ENCODE measurements at places on chromosomes 1 and 21. TPM values are rescaled to one million over a fixed set of nuclear protein-coding genes. Genes with fewer than 3 reads are reported as not detected.

GRCh38 chr1:21024918-21025317 is 151.8 kb downstream of the EIF4G3 start:
- no peak for ATAC-seq

DNA sequence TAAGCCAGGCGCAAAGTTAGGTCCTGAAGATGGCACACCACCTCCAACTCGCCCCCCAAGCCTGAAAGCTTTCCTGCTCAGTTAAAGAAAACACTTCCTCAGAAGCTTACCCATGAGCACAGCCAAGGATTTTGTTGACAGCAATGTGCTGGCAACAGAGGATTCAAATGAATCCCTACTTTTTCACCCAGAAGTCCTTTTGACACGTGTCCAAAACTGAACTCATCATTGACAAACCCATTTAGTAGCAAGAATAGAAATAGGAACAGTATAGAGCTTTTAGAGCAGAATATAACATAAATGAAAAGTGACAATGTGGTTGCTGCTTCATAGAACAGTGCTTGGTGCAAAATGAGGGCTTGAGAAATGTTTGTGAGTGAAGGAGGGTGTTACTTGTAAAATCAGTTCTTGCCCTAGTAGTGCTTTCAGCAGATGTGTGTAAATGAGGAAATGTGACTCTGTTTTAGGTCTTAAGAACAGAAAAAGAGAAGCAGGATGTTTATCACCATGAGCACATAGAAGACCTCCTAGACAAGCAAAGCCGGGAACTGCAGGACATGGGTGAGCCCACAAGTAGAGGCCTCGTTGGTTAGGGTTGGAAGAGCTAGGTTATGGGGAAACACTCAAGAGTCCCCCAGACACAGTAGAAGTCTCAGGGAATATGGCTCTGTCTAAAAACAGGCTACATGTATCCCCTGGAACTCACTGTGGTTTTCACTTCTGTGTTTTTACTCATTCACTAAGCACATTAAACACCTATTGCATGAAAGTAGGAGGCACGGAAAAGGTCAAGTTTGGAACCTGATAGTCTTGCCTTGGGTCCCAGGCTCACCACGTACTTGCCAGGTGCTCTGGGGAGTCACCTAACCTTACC is 48.6 kb upstream of the TMEM125 start:
- ATAC-seq, result peak; percentile 26

DNA sequence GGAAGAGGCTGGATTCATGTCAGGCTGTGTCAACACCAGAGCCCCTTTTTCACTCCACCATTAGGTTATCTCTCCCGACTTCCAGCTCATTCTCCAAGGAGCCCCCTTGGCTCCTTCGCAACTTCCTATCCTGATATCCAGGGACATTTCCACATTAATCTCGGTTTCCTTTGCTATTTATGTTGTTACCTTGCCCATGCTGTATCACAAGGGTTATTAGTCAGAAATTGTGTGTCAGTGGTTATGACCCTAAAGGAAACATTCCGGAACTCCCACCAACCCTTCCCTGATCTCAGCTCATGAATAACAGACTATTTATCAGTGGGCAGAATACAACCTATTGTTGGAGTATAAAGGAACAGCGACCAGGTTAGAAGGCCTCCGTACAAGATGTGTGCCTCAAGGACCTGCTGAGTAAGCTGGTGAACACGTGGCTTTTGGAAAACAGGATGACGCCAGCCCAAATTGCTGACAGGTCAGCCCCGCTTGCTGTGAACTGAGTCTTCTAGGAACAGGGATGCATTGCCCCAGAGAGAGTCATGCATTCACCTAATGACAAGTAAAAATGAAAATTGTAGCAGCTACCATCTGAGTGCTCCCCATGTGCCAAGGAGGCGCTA is 121.5 kb downstream of the PLPP3 start:
- ATAC-seq, result no peak

DNA sequence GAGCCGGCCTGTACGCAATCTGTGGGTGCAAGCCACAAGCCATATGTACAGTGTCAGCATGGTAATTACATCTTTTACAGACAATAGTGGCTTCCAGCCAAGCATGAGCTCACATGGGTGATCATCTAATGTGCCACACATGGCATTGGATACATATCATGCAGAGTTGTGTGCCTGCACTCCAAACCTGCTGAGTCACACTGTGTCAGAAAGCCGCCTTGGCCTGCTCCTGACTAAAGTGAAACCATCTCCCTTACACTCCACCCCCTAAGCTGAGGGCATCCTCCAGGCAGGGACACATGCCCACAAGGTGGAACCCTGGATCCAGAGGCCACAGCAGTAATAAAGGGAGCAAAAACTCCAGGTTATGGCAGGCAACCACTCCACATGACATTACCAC is 72.5 kb downstream of the KCNT2 start:
- no peak for ATAC-seq

DNA sequence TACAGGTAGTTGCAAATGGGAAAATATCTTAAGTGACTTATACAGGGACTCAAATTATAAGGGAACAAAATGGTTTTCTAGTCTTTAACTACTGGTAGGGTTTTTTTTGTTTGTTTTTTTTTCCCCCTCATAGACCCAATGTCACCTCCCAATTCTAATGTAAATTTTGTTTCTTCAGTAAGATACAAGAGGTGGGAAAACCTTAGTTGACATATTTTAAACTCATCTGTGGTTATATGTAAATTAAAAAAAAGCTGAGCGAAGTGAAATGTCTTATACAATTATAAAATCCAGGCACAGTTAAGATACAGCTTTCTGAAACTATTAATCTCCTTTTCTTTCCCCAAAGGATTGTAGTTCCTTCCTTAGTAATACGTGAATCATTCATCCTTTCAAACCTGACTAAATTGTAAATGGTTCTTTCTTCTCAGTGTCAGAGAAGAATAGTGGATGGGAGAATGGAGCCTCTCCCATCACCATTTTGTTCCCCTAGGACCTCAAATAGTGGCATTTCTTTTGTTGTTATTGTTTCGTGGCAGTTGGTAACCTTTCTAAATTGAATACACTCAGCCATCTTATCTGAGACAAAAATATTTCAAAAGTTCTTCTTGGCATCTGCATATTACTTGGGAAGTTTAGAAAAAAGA is 11.2 kb downstream of the TSEN15 start:
- no peak for ATAC-seq

- ATAC-seq, result no peak
Observed at GRCh38 chr1:117261424-117261785, 50.7 kb upstream of the VTCN1 start.

GRCh38 chr1:19534281-19534680 is 48.9 kb upstream of the CAPZB start:
- no peak for ATAC-seq

The GBP1 gene
- total RNA-seq, result 56.7 TPM

Measured in activated T-helper 17 cell treated with anti-CD3 and anti-CD28 coated beads, Interleukin-2, amount 50 U/mL, for 72 hours (primary cell).